ENCODE measurements at places on chromosomes 2 and 18.
A peak's percentile ranks its signal among the peaks of the same experiment; 100 is the strongest.

GRCh38 chr2:74762789-74763188 is 71.1 kb upstream of the HK2 start:
- no peak overlapping the region for H3K27ac ChIP-seq
- DNase-seq = peak; percentile 46
- H3K4me3 ChIP-seq = no peak overlapping the region
- H3K36me3 ChIP-seq = no peaks in the 10 kb centered on the region
- no peaks in the 10 kb centered on the region for H3K27me3 ChIP-seq

- H3K36me3 ChIP-seq = no peaks in the 10 kb centered on the region
- no peak overlapping the region for H3K4me3 ChIP-seq
- no peak overlapping the region for H3K27ac ChIP-seq
- no peaks in the 10 kb centered on the region for H3K4me1 ChIP-seq
- H3K27me3 ChIP-seq = no peaks in the 10 kb centered on the region
- DNase-seq = no peak
Measured at GRCh38 chr2:146135245-146135644, 1615.3 kb upstream of the ZEB2 start.

DNA sequence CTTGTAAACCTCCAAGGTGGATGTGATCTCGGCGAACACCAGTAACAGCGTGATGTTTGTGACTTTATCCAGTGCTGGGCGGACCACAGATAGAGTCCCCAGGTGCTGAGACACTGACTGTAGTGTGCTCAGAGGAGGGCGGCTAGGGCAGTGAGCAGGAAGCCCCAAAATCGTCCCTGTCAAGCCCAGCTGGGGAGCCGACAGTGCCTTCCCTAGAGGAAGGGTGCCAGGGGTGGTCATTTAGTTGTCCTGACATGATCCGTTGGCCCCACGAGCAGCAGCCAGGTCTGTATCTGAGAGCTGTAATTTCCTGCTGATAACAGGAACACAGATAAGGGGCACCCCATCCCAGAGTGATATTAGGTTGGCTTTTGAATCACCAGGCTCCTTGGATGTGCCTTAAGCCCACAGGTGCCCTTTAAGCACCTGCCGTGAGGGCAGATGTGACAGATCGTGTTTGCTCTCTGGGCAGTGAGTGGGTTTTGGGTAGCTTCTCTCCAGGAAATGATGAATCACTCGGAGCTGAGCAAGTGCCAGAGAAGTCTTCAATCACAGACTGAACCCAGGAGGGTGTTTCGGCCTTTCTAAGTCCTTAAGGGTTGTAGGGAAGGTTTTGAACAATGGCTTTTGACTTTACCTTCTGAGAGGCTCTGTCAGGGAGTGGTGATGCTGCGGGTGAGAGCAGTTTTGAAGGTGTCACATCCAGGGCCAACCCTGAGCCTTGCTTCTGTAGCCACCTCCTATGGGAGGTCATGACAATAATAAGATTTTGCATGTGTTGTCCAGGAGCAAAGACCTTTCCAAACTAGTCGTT is 7.7 kb downstream of the LPIN1 start:
- no peak overlapping the region for H3K4me3 ChIP-seq
- DNase-seq = no peak
- H3K36me3 ChIP-seq = no peaks in the 10 kb centered on the region
- H3K4me1 ChIP-seq = peaks cover 19% of the 10 kb centered on the region
- no peak overlapping the region for H3K27ac ChIP-seq

- H3K4me3 ChIP-seq = no peak overlapping the region
- peak overlapping the region; percentile 46 for H3K27ac ChIP-seq
- H3K36me3 ChIP-seq = no peaks in the 10 kb centered on the region
Measured at GRCh38 chr2:214578442-214578841, 167.6 kb downstream of the VWC2L start.

- H3K27ac ChIP-seq = no peak overlapping the region
- no peak overlapping the region for H3K4me3 ChIP-seq
- H3K36me3 ChIP-seq = no peaks in the 10 kb centered on the region
- DNase-seq = peak; percentile 33
Measured at GRCh38 chr2:181058378-181059269, 78.2 kb downstream of the UBE2E3 start.

GRCh38 chr2:173982918-173983317 is 17.7 kb upstream of the SP3 start:
- H3K27ac ChIP-seq = no peak overlapping the region
- no peaks in the 10 kb centered on the region for H3K36me3 ChIP-seq
- no peak overlapping the region for H3K4me3 ChIP-seq
- peaks cover 4% of the 10 kb centered on the region for H3K4me1 ChIP-seq
- DNase-seq = no peak

- no peaks in the 10 kb centered on the region for H3K36me3 ChIP-seq
- no peak overlapping the region for H3K4me3 ChIP-seq
- H3K27ac ChIP-seq = no peak overlapping the region
- no peaks in the 10 kb centered on the region for H3K27me3 ChIP-seq
- no peak for DNase-seq
Measured at GRCh38 chr2:202042444-202042843, 8.8 kb downstream of the FZD7 start.

DNA sequence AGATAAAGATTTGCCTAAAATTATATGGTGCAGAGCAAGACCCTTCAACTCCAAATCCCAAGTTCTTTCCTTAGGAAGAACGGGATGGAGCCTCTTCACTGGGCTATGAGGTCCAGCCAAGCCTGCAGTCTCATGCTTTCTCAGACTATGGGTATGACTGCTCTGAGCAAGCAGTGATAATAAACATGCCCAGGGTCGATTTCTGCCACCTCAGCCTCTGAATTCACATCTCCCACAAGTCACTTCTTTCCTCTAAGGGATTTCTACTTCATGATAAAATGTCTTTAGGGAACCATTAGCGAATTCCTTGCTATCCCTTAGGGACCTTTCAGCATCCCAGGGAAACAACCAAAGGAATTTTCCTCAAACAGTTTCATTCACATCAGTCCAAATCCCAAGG is 94.8 kb downstream of the GFPT1 start:
- DNase-seq = no peak
- no peak overlapping the region for H3K4me3 ChIP-seq
- no peaks in the 10 kb centered on the region for H3K27me3 ChIP-seq
- H3K36me3 ChIP-seq = no peaks in the 10 kb centered on the region

DNA sequence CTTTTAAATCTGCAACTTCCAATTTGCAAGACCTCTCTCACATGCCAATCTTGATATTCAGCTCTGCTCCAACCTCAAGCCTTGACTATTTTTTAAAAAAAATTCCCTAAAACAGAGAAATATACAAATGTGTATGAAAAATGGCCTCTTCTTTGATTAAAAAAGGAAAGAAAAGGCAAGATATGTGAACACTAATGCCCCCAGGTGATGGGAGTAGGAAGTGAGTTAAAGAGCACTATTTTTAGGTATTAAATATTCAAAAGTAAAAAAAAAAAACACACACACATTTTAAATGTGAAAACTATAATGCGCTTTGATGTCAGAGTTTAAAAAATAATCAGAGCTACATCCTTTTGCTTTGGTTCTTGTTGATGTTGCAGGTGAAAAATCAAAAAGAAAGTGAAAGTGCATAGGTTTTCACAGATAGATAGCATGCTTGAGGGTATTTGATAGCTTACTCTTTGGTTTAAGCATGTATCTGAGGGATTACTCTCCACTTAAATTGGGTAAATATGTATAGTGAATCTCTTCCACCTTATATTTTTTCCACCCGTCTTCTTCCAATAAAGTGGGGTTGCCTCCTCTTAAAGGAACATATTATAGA is 406.0 kb upstream of the POU3F3 start:
- no peaks in the 10 kb centered on the region for H3K36me3 ChIP-seq
- DNase-seq = no peak
- no peak overlapping the region for H3K4me3 ChIP-seq
- no peaks in the 10 kb centered on the region for H3K4me1 ChIP-seq

DNA sequence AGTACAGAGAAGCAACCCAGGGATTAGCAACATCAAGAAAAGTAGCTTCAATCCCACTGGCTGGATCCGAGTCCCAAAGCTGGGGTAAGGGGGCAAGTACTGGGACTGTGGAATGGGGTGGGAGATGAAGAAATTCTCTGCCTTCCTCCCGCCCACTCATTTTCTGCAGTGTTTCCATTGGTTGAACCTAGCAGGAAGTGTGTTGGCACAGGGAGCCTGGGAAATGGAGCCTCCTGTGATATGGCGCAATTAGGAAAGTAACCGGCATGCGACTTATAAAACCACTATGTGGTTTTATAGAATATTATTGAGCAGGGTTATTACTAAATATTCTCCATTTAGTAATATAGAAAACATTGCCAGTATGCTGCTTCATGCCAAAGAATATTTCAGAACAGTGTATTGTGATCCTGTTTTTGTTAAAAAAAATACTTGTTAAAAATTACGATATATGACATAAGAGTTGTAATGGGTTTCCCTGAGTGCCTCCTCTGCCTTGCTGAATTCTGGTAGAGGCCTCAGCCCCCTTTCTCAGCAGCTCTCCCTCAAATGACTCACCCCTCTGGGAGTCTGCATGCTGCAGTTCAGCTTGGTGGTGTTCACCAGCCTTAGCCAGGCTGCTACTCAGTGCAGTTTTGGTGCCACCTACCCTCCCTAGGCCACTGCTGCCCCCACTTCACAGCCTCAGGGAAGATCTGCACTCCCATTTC is 60.5 kb downstream of the HK2 start:
- H3K36me3 ChIP-seq = peaks cover 4% of the 10 kb centered on the region
- no peaks in the 10 kb centered on the region for H3K4me1 ChIP-seq
- no peak for DNase-seq
- no peaks in the 10 kb centered on the region for H3K27me3 ChIP-seq
- H3K4me3 ChIP-seq = no peak overlapping the region
- H3K27ac ChIP-seq = no peak overlapping the region

GRCh38 chr2:102369866-102370265 is 14.3 kb downstream of the IL18R1 start:
- H3K4me3 ChIP-seq = no peak overlapping the region
- H3K27ac ChIP-seq = no peak overlapping the region
- no peaks in the 10 kb centered on the region for H3K27me3 ChIP-seq
- no peaks in the 10 kb centered on the region for H3K4me1 ChIP-seq
- H3K36me3 ChIP-seq = no peaks in the 10 kb centered on the region
- DNase-seq = no peak

GRCh38 chr2:241066171-241066892 is 35.8 kb downstream of the MTERF4 start:
- no peaks in the 10 kb centered on the region for H3K27me3 ChIP-seq
- no peak overlapping the region for H3K4me3 ChIP-seq
- no peak overlapping the region for H3K27ac ChIP-seq
- no peaks in the 10 kb centered on the region for H3K4me1 ChIP-seq
- no peak for DNase-seq

DNA sequence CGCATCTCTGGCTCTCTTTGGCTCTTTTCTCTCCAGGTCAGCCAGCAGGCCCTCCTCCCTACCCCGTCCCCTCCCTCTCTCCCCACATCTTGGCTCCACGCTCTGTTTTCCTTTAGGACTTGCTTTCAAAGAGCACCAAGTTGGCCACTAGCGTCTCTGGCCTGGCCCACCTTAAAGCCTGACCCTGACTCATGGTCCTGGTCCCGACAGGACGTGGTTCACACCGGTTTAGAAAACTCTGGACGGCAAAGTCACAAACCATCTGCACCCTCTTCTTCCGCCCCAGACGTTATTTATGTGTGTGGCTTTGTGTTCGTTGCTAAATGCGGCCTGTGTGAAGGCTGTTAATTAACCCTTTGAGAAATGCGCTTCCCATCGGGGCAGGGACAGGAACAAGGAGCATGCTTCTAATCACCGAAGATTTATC is 169.0 kb upstream of the HAAO start:
- no peaks in the 10 kb centered on the region for H3K36me3 ChIP-seq
- no peak overlapping the region for H3K4me3 ChIP-seq
- H3K27me3 ChIP-seq = no peaks in the 10 kb centered on the region
- no peak overlapping the region for H3K27ac ChIP-seq

DNA sequence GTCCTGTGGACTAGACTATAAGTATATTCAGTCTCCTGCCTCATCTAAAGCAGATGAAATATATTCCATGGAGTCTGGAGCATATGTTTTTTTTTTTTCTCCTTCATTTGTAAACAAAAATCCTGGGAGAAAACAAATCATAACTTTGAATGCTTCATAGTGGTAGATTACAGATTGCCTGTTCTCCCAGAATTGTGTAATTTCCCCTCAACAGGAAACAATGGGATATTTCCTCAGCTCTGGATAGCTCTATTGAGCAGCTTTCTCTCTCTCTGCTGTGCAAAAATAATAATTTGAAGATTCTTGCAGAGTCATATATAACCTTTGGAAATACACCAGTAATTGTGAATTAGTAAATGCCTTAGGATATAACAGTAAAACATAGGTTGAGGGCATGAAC is 1406.6 kb upstream of the ACVR2A start:
- H3K4me3 ChIP-seq = no peak overlapping the region
- no peak overlapping the region for H3K27ac ChIP-seq
- H3K27me3 ChIP-seq = no peaks in the 10 kb centered on the region
- H3K36me3 ChIP-seq = no peaks in the 10 kb centered on the region
- DNase-seq = no peak
- no peaks in the 10 kb centered on the region for H3K4me1 ChIP-seq

- no peaks in the 10 kb centered on the region for H3K4me1 ChIP-seq
- H3K36me3 ChIP-seq = peaks cover 2% of the 10 kb centered on the region
- no peak overlapping the region for H3K27ac ChIP-seq
- H3K27me3 ChIP-seq = no peaks in the 10 kb centered on the region
Measured at GRCh38 chr18:73715210-73715670, 432.4 kb downstream of the FBXO15 start.

DNA sequence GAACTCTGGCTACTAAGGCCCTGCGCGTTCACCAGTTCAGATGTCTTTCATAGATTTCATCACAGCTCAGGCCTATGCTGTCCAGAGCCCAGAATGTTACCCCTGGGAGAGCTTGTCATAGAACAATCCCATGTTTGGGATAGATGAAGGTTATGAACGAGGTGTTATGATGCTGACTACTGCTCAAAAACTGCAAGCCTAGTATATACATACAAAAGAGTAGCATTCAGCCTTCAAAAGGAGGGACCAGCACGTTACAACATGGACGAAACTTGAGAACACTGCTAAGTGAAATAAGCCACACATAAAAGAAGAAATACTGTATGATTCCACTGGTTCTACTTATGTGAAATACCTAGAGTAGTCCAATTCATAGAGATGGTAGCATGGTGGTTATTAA is 401.9 kb downstream of the NBAS start:
- H3K27ac ChIP-seq = no peak overlapping the region
- no peaks in the 10 kb centered on the region for H3K36me3 ChIP-seq
- peaks cover 8% of the 10 kb centered on the region for H3K4me1 ChIP-seq
- no peak overlapping the region for H3K4me3 ChIP-seq
- DNase-seq = no peak

DNA sequence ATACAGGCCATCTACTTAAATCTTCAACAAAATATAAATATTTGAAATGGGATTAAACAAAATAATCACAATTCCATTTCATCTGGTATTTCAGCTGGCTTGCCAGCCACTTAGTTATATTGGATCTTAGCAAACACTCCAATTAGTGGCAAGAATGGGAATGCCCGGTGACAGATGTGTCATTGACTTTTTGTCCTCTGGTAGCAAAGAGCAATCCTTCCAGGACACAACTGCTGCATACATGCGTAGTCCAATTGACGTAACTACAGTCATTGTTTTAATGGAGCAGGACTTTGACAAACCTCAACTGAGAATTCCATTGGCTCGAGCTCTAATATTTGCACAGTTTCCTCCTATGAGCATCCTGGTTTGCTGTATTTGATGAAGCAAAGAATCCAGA is 69.9 kb downstream of the RNF152 start:
- H3K36me3 ChIP-seq = no peaks in the 10 kb centered on the region
- no peaks in the 10 kb centered on the region for H3K4me1 ChIP-seq
- no peaks in the 10 kb centered on the region for H3K27me3 ChIP-seq
- no peak overlapping the region for H3K4me3 ChIP-seq
- DNase-seq = no peak

- no peak for DNase-seq
- no peaks in the 10 kb centered on the region for H3K4me1 ChIP-seq
- H3K36me3 ChIP-seq = no peaks in the 10 kb centered on the region
- H3K27me3 ChIP-seq = no peaks in the 10 kb centered on the region
Measured at GRCh38 chr2:150142561-150142960, 344.9 kb downstream of the RND3 start.

Data from trophoblast cell (in vitro differentiated cells and primary cell).